ENCODE measurements at places on chromosomes 16 and 17. TPM values are rescaled to one million over a fixed set of nuclear protein-coding genes. Genes with fewer than 3 reads are reported as not detected.

Gene CCDC92B
- total RNA-seq = 2.1 TPM

Gene C16orf92
- total RNA-seq = not detected

Gene TPSG1
- not detected for total RNA-seq

Gene PTGES3L
- 1.3 TPM for total RNA-seq

Gene PGS1
- 43.8 TPM for total RNA-seq

Gene ASPSCR1
- 26.6 TPM for total RNA-seq

Gene SALL1
- 11.7 TPM for total RNA-seq

Data from motor neuron (in vitro differentiated cells).